ENCODE measurements at places on chromosomes 7 and 10. TPM values are rescaled to one million over a fixed set of nuclear protein-coding genes. Genes with fewer than 3 reads are reported as not detected.

DNA sequence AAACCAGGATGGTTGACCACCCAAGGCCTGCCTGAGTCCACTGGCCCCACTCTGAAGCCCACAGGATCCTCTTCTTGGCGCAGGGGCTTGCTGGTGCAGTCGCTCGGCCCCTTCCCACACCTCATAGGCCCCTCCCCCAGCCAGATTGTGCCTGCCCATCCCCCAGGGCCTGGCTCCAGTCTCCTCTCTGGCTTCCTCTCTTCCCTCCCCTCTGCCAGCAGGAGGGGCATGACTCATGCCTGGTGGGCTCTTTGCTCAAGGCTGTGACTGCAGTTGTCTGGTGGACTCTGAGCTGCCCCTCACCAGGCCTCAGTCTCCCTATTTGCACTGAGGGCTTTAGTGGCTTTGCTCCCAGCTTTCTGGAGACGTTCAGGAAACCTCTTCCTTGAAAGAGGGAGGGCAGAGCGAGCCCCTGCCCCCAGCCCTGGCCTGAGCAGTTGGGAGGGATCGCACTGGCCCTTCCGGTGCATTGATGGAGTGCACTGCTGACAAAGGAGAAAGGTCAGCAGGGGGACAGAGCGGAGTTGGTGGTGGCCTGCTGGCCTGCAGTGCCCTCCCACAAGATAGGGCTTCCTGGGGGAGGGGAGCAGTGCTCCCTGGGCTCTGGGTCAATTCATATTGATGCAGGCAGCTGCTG is 60.7 kb downstream of the ZMIZ1 start:
- peak; percentile 96 for DNase-seq

GRCh38 chr10:73864229-73864628 is 10.1 kb downstream of the CAMK2G start:
- no peak for DNase-seq

GRCh38 chr10:28890121-28890950 is 213.0 kb downstream of the BAMBI start:
- DNase-seq = no peak

GRCh38 chr10:130180416-130180815 is 44.2 kb downstream of the GLRX3 start:
- peak; percentile 1 for DNase-seq

- no peak for DNase-seq
Measured at GRCh38 chr10:17214971-17215781, 12.9 kb upstream of the VIM start.

DNA sequence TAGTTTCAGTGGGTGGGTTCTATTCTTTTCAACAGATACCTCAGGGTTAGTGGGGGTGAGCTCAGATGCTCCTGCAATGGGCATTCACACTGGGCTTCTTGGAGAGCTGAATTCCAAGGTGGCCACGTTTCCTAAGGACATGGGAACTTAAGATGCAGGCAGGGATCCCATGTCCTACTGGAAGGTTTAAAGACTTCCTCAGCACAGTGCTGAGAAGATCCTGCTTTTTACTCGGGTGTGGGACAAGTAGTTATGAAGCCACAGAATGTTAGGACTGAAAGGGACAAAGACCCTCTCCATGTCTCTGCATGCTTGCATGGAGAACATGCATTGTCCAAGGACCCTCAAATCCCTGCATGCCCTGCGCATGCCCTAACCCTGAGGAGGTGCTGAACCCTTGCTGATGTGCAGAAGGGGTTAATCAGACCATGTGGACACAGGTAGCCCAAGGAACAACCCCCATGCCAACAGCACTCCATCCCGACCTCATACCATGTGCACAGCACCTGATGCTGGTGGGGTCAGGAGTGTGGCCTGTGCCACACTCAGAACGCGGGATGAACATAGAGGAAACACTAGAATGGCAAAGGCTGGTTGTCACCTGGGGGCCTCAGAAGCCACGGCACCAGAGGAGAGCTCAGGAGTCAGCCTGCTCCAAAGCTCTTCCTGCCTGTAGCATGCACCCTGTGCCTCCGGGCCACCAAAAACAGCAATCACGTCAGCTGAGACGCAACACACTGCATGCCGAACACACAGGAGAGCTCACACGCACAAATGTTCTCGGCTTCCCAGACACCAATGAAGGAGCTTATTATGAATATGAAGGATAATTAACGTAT is 15.2 kb downstream of the IL2RA start:
- peak; percentile 27 for DNase-seq

DNA sequence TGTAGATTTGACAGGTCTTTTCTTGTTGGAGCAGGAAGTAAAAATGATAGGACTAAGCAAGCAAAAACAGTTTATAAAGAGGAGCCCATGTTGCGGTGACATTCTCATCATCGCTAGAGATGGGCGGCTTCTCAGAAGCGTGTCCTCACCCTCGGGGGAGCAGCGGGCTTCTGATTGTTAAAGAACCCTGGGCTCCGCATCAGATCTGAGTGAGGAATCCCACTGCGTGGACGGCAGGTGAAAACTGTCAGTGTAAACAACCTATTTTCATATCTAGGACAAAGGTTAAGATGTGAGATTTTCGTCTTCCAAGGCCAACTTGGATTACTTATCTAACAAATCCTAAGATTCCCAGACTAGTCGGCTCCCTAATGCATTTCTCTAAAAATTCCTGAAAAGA is 177.6 kb downstream of the ADARB2 start:
- DNase-seq = no peak

GRCh38 chr10:82266438-82266837 is 391.4 kb downstream of the NRG3 start:
- no peak for DNase-seq

DNA sequence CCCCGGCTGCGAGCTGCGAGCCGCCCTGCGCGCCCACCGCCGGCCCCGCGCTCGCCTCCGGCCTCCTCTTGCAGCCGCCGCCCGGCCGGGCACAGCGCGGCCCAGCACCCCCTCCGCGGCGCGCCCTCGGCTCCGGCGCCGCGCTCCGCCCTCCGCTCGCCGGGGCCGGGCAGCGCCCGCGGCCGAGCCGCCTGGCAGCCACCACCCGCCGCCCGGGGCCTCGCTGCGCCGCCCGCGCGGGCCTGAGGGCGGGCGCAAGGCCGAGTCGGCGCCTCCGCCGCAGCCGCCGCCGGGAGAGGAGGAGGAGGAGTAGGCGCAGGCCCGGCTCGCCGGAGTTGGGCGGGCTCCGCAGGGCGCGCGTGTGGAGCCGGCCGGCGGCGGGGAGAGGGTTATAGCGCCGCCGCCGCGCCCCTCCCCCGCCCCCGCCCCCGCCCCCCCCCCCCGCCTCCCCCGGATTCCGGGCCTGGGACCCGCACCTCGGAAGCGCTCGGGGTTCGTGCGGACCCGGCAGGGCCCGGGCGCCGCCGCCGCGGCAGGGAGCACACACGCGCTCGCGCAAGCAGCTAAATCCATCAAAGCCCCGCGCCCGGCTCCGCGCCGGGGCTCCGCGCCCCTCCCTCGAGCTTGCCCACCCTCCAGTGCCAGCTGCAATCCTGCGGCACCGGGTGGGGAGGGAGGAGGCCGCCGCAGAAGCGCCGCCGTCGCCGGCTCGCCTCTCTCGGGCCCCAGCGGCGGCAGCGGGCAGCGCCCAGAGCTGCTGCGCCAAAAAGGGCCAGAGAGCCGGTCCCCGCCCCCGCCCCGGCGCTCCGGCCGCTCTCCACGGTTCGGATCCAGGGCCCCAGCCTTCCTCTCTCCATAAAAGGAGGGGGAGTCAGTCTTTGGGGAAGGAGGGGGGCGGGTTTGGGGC is at the start of gene PDGFA:
Gene PDGFA (minus strand): TSS at position 363 of the 907 bp plus-strand sequence. CDS start 845 bp downstream, outside the sequence.
- peak; percentile 90 for DNase-seq

DNA sequence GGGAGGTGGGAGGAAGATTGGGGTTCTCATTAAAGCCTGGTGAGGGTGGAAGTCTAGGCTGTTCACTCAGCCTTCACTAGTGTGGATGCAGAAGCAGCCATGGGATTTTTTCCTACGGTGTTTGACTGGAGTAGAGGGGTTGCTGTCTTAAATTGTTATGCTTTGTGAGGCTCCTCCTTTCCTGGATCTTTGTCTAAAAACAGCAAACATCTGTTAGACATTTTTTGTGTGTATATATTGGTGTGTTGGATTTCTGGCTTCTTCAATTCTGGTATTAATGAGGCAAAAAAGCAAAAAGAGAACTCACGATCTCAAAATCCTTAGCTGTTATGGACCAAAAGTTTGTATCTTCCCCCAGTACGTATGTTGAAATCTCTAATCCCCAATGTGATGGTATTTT is 28.2 kb downstream of the MEOX2 start:
- DNase-seq = no peak

DNA sequence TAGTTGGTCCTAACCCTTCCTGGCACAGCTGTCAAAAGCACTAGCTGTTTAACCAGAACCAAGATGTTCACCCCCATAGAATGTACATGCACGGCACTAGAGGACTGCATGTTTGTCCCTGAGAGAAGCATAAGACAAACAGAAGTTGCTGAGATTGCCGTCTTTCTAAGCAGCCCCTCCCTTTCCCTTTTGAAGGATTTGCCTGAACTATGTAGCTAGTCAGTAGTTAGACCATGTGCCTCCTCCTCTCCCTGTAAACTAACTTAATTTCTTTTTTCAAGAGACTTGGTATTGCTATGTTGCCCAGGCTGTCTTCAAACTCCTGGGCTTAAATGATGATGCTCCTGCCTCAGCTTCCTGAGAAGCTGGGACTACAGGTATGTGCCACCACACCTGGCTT is 40.7 kb downstream of the TBC1D12 start:
- no peak for DNase-seq

GRCh38 chr10:17523917-17524316 is 69.5 kb upstream of the ST8SIA6 start:
- DNase-seq = no peak

GRCh38 chr7:22150221-22150620 is 204.5 kb upstream of the CDCA7L start:
- no peak for DNase-seq

DNA sequence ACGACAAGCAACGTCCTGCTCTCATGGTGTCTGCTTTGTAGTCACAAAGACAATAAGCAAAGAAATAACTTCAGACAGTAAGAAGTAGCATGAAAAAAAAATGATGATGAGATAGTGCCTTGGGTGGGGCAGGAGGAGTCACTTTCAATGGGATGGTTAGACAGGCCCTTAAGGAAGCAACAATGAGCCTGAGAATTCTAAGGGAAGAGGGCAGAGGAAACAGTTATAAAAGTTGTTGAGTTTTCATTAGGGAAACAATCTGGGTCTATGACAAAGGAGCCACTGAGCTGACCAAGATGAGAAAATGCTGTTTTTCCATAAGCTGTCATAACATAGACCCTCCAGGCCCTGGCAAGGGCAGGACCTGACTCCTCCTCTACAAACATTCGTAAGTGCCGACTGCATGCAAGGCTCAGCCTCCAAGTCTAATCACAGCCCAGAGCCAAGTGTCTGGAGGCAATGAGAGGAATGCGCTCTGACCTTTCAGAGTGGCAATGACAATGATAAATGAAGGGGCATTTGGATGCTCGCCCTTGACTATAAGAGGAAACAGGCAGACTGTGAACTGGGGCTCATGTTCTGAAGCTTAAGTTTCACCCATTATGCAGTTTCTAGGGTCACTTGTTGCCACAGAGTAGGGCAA is 43.7 kb downstream of the PPP1R3C start:
- DNase-seq = no peak

Gene PRXL2A
- total RNA-seq = 114 TPM

Gene EGR2
- total RNA-seq = 0.43 TPM

Gene SLC18A2
- total RNA-seq = 0.34 TPM

Gene FAM149B1
- total RNA-seq = 29.2 TPM

Gene NPFFR1
- total RNA-seq = not detected

Gene GLRX3
- total RNA-seq = 119 TPM

Gene CREB5
- 1.8 TPM for total RNA-seq

Gene PVRIG
- not detected for total RNA-seq

Gene OPN1SW
- not detected for total RNA-seq

Gene IDI2
- total RNA-seq = not detected

Gene IQUB
- 2.1 TPM for total RNA-seq

Gene AP3M1
- 47.2 TPM for total RNA-seq

Gene SPDYE11
- total RNA-seq = not detected

Data from endodermal cell (in vitro differentiated cells).